ENCODE measurements at places on chromosomes 7 and 10.

DNA sequence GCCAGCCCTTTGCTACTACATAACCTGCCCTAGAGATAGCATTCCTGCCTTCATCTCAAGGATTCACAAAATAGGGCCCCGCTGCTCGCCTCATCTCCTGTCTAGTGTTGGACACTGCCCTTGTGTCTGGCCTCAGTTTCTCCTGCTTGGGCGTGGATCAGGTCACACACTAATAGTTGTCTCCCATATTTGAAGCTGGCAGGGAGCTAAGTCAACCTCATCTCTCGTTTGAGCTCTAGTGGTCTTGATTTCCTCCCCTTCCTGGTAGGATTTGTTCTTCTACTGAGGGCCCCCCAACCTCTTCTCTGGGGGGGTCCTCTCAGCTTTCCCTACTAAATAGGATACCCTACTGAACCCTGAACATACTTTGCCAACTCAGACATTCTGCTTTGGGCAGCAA is 42.2 kb downstream of the ADCYAP1R1 start:
- no peak for DNase-seq

DNA sequence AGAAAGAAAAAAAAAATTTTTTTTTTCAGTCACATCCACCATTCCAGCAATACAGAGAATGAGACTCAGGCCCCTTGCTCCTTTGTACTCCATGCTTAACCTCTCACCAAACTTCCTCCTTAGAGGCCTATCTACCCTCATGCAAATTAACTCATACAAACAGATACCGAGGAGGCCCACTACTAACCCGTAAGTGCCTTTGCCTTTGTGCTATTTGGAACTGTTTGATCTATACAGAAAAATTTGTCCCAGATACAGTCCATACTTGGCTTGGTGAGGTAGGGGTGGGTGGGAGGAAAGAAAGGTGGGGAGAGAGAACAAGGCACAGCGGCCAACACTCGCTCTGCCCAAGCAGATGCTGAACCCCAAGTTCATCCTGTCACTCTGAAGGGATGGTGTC is 87.8 kb upstream of the DUSP5 start:
- DNase-seq = no peak

- no peak for DNase-seq
Measured at GRCh38 chr10:129792141-129792540, 171.9 kb downstream of the EBF3 start.

- DNase-seq = no peak
Measured at GRCh38 chr10:119367841-119368549, 160.6 kb downstream of the GRK5 start.

- DNase-seq = peak; percentile 25
Measured at GRCh38 chr7:10121631-10122030, 852.0 kb upstream of the PHF14 start.

DNA sequence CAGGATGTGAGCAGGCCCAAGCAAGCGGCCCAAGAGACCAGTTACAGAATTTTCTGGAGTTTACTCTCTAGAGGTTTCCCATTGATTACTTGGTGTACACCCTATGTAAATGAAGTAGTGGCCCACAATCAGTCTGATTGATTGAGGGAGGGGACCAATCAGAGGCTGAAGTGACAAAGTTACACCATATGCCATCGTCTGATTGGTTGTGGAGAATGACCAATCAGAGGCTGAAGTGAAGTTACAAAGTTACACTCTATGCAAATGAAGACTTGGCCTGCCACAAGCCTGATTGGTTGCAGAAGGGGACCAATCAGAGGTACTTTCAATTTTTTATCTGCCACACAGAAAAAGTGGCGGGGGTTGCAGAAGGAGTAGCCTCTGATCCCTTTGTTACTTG is 83.7 kb downstream of the KIF20B start:
- DNase-seq = no peak

DNA sequence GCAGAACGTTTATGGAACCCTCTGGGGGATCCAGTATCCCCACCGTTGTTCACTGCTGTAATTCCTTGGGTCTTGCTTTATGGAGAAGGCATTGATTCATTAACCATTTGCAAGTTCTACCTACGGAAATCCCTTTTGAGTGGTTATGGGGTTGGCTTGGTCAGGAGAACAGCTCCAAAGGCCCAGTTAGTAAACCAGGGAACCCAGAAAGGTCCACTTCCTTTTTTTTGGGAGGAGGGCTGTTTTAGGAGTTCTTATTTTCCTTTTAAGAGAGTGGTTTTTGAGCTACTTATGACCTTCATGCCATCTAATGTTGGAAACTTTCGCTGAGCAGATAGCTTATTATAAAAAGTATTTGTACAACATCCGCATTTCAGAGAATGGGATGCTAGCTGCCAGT is 1.3 kb downstream of the POR start:
- no peak for DNase-seq

- no peak for DNase-seq
Measured at GRCh38 chr7:127047521-127047920, 205.2 kb downstream of the GRM8 start.

DNA sequence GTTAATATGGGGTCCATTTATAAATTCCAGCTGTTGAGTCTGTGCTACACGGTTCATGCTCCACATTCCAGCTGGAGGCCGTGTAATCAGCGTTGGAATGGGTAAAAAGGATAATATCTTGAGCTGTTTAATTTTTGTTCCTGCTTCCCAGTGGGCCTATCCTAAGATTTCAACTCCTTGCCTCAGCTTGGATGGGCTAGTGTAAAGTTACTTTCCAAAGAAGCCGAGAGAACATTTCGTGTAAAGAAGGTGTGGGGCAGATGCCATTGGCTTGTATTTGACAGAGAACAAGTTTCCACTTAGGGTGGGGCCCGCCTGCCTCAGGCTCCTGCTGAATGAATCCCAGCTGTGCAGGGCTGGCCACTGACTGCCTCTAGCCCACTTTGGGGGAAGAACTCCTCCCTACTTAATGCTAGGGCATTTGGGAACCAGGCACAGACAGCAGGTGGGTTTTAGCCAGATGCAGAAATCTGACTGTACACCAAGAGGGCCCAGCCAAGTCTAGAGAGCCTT is 125.9 kb upstream of the LYZL2 start:
- DNase-seq = no peak

- DNase-seq = no peak
Measured at GRCh38 chr7:35777121-35777520, 23.7 kb upstream of the SEPTIN7 start.

GRCh38 chr10:118116715-118117449 is 70.1 kb upstream of the RAB11FIP2 start:
- no peak for DNase-seq

- no peak for DNase-seq
Measured at GRCh38 chr7:21867816-21868575, 77.7 kb downstream of the CDCA7L start.

- DNase-seq = no peak
Measured at GRCh38 chr7:145378197-145378596, 542.3 kb upstream of the TPK1 start.

DNA sequence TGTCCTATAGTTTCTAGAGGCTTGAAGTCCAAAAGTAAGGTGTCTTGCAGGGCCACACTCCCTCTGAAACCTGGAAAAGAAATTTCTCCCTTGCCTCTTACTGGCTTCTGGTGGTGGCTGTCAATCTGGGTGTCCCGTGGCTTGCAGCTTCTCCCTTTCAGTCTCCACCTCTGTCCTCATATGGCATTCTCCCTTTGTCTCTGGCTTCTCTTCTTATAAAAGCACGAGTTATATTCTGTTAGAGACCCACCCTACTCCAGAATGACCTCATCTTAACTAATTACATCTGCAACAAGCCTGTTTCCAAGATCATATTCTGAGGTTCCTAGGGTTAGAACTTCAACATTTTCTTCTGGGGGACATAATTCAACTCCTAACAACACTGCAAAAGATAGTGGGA is 3.4 kb upstream of the GLI3 start:
- DNase-seq = no peak

DNA sequence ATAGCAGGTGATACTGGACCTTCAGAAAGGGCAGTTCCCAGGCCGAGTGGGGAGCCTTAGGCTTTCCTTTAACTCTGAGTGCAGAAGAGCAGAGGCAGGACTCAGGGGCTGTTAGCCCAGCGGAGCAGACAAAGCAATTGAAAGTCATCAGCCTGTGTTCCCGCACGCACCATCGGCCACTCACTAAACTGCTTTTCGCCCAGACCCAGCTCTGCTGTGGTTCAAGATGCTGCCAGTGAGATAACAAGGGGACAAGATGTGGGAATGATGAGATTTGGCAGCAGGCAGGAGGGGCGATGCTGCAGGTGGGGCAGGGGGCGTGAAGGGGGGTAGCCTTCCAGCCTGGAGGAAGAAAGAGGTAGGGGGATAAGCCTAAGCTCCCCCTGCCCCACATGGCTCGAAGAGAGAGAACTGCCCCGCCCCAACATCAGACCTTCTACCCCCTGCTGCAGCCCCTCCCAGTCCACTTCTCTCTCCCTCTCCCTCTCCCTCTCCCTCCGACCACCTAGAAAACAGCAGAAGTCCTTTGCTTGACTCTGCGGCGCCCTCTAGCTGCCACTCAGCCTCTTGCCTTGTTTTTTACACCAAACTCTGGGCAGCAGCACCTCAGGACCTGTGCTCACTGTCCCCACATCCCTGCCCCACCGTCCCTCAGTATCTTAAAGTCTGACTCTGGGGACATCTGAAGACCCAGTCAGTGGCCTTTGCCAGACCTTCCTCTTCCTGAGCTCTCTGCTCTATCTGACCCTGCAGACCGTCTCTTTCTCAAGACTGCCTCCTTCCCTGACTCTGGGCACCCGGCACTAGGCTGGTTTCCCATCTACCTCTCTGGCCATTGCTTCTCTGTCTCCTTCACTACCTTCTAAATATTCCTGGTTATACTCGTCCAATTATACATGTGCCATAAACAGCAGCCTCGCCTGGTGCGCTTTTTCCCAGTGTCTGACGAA is 110.5 kb downstream of the C10orf105 start:
- peak; percentile 85 for DNase-seq

DNA sequence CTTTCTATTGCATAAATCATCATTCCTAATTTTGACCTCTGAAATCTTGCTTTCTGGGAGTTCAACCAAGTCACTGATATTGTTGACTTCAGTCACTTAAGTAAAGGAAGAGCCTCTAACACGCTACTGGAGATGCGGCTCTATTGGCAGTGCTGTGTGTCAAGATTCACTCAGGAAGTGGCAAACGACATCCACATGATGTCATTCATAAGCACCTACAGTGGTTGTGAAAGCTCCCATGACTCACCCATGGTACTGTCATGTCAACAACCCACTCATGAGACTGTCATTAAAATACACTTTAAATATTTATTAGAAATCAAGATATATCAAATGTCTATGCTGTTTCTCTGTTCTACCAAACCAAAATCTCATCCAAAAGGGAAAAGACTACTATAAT is 52.5 kb upstream of the LHFPL3 start:
- DNase-seq = peak; percentile 51

DNA sequence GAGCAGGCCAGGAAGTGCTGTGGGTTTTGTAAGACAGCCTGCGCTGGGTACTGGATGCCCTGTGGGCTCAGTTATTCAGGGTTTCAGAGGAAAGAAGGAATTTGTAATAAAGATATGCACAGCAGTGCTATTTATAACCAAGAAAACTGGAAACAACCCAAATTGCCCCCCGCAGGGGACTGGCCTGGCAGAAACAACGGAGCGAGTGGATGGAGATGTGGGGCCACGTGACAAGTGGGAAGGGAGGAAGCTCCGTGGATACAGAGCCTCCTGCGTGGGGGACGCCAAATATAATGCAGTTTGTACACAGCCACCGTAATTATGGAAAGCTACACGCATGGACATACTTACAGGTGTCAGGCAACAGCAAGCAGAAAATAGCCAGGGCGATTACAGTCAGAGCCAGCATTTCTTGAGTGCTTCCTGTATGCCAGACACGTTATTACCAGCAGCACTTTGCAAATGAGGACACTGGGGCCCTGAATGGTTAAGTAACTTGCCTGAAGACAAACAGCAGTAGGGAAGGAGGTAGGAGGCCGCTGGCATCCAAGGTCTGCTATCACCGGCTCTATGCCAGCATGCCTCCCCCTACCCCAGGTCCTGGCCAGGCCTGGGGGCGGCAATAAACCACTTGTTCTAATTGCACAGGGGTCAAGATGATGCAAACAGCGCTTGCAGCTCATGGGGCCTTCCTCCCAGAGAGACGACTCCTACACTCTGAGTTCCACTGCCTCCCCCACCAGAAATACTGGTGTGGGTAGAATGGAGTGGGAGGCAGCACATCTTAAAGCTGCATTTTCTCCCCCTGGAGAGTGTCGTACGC is 8.7 kb upstream of the CAMK2B start:
- DNase-seq = no peak

DNA sequence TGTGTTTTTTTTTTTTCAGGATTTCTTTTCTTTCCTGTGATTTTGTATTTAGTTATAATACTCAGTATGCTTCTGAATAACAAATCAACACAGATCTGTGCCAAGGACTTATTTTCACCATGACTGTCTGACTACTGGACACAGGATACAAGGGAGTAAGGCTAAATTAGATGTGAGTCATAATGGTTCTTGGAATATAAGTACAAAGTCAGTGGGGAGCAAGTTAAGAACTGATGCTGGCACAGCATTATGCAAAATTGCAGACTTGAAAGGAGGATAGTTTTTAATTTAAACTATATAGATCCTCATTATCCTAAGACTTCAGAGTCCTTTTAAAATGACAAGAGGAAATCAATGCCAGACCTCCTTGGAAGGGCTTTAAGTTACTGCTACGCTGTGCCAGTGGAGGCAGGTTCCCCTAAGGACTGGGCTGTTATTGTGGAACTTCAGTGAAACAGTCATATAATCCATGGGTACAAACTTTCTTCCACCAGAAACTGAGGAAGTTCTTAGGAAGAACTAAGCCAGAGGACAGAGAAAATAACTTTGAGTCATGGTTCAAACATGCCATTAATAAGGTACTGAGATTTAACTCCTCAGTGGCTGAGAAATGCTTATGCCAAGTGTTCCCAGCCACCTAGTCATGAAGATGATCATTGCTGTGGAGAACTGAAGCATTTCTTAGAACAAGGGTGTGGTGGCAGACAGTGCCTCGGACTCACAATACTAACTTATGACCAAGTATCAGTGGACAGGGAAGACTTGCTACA is 531.2 kb downstream of the HTR7 start:
- no peak for DNase-seq

DNA sequence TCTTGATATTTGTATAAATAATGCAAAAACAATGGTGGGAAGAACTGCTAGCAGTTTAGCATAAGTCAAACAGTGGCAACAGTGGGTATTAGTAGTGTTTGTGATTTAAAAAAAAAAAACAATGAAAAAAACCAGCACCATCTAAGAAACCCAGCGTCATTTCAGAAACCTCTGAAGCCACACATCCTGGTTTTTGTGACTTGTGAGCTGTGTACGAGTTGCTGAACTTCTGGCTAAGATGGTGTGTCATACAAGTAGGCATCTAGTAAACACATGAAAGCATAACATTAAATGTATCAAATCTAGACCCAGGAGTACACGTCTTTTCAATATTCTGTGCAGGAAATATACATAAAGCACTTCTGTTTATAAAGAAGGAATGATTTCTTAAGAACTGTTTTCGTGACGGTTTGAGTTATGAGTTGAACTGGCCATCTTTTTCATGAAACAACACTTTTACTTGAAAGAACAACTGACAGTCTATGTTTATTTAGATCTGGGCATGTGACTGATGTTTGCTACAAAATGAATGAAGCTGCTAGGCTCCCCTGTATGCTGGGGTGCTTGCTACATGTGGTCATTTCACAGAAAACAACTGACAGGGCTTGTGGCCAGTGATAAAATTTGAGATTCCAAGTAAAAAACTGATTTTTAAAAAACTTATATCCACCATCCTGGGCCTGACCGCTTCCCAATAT is 143.5 kb downstream of the PIP4K2A start:
- no peak for DNase-seq

All from head of caudate nucleus (tissue), 42 donors.